ENCODE measurements at places on chromosomes 3 and 15. TPM values are rescaled to one million over a fixed set of nuclear protein-coding genes. Genes with fewer than 3 reads are reported as not detected.

- no peak for DNase-seq
- no peaks in the 10 kb centered on the region for H3K4me1 ChIP-seq
- H3K36me3 ChIP-seq: no peaks in the 10 kb centered on the region
- H3K27ac ChIP-seq: no peak overlapping the region
- no peaks in the 10 kb centered on the region for H3K27me3 ChIP-seq
These were observed 937.2 kb downstream of the ZPLD1 start for GRCh38 chr3:103372031-103372430.

DNA sequence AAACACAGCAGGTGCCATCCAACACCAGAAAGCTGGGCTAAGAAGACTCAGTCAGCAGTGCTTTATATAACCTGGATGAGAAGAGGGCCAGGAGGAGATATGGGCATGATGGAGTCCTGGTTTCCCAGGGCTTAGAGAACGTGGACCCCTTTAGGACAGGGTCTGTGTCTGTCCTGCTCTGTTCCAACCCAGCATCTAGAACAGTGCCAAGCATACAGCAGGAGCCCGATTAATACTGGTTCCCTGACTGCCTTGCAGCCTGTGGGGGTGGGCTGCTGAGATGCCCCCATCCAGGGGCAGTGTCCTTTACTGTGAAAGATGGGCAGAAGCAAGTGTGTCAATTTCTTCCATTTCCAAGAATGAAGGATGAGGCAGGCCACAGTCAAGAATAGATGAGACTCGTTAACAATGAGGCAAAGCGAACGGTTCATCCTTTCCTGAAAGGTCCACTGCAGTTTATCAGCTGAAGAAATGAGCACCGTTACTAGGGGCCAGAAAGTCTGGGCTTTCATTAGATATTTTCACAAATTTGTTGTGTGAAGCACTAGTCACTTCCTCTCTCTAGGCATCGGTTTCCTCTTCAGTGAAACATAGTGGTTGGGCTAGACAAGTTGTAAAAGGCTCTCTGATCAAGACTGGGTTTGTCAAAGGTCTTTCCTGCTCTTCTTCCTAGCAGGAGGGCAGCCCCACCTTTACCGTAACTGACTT is 72.0 kb upstream of the HERC1 start:
- no peak overlapping the region for H3K4me3 ChIP-seq
- H3K4me1 ChIP-seq: peaks cover 36% of the 10 kb centered on the region
- H3K27me3 ChIP-seq: no peaks in the 10 kb centered on the region

GRCh38 chr15:72421484-72421883 is 23.4 kb downstream of the TMEM202 start:
- no peak for DNase-seq
- H3K27ac ChIP-seq: no peak overlapping the region
- H3K36me3 ChIP-seq: no peaks in the 10 kb centered on the region
- H3K27me3 ChIP-seq: no peaks in the 10 kb centered on the region
- H3K4me1 ChIP-seq: peaks cover 7% of the 10 kb centered on the region

DNA sequence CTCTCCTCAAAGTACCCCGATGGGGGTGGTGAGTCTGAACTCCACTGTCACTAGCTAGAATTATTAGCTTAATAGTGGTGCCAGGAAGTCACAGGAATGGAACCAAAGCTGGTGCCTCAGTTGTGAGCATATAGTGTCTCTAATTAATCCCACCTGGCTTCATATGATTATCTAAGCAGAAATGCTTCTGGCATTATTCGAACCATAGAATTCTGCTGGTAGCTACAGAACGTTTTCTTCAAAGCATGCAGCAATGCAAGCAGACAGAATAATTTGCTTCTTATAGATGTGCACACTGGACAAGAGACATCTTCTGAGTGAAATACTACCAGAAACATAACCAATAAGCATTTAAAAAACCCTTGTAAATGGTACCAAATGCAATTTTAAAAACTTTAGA is 160.9 kb downstream of the IMPG2 start:
- H3K4me3 ChIP-seq: no peak overlapping the region
- H3K27ac ChIP-seq: no peak overlapping the region
- no peak for DNase-seq
- H3K4me1 ChIP-seq: no peaks in the 10 kb centered on the region

DNA sequence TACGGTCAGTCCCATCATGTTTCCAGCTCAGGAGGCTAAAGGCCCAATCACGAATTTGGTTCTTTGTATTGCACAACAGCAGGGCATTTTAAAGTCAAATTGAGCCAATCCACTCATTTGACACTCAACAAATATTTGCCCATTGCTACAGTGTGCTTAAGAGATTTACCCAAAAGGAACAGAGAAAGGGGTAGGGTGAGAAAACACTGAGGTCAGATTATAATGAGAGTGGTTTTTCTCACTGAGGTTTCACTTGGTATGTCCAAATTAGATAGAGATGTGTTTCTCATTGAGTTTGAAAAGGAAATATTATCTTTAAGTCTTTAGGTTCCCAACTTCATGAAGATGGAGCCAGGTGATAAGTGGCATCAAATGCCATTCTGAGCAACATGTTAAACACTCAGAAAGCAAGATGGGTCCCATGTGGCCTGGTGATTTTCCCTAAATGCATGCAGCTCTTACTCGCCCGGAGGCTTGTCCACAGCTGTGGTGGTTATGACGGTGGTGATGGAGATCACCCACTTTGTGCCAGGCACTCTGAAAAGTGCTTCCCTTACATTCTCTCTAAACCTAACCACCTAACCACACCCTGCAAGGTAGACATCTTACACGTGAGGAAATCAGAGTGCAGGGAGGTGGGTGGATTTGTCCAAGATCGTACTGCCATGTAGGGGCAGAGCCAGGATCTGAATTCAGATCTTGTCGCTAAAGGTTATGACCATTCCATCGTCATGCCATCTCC is 31.2 kb upstream of the USP3 start:
- peaks cover 21% of the 10 kb centered on the region for H3K4me1 ChIP-seq
- DNase-seq: no peak
- no peaks in the 10 kb centered on the region for H3K27me3 ChIP-seq
- H3K36me3 ChIP-seq: no peaks in the 10 kb centered on the region
- H3K4me3 ChIP-seq: no peak overlapping the region

- peaks cover 11% of the 10 kb centered on the region for H3K27me3 ChIP-seq
- H3K27ac ChIP-seq: no peak overlapping the region
- no peak overlapping the region for H3K4me3 ChIP-seq
- H3K36me3 ChIP-seq: no peaks in the 10 kb centered on the region
These were observed 24.4 kb upstream of the TNFAIP8L3 start for GRCh38 chr15:51119120-51119519.

- no peak overlapping the region for H3K27ac ChIP-seq
- peaks cover 16% of the 10 kb centered on the region for H3K4me1 ChIP-seq
- no peak overlapping the region for H3K4me3 ChIP-seq
- no peaks in the 10 kb centered on the region for H3K27me3 ChIP-seq
- H3K36me3 ChIP-seq: no peaks in the 10 kb centered on the region
These were observed 26.5 kb downstream of the DAPK2 start for GRCh38 chr15:64019764-64020163.

DNA sequence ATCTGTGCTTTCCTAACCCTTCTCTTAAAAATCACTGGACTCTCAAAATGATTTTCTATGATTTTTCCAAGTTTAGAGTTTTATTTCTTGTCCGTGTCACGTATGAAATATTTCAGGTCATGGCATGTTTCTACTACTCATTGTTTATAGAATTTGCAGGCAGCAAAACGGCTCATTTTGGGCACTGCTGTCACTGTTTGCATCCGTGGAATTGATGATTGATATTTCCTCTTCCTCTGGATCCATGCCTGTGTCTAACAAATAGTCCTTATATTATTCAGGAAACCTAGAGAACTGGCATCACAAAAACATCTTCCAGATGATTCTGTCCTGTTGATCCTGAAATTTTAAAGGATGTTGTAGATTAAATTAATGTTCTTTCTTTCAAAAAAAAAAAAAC is 47.6 kb downstream of the LARS2 start:
- no peak overlapping the region for H3K27ac ChIP-seq
- no peaks in the 10 kb centered on the region for H3K4me1 ChIP-seq
- H3K36me3 ChIP-seq: peaks cover 5% of the 10 kb centered on the region
- DNase-seq: no peak

DNA sequence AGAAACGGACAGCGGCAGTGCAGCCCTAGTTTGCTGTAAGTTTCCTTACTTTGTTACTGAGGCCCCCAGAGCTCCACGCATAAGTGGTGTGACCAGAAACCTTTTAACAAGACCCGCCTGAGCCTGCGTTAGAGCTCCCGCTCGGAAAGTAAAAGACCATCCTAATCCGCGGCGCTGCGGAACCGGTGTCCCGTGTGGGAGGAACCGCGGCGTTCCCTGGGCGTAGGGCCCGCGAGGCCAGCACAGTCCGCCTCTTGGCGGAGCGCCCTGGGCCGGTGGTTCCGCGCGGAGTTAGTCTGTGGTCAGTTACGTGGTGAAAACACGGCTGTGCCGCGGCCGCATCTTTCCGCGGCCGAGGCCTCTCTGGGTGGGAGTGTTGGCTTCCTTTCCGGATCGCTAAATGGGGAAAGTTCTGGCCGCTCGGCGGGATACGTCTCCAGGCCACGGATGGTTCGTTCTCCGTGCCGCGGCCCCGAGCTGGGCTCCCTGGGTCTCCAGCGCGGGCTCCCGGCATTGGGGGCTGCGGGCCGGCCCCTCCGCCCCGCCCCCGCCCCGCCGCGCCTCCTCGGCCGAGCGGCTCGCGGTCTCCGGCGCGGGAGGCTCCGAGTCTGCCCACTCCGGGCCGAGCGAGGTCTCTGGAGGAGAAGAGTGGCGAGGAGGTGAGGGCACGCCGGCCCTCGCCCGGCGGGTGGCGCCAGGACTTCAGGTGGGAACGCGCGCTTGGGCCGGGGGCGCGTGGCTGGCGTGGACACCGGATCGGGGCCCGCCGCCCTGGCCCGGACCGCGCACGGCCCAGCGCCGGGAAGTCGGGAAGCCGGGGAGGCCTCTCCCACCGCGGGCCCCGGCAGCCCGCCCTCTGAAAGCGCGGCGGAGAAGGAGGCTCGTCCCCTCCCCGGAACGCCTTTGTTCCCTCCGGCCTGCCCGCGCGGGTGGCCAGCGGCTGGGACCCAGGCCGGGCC is 754 bp downstream of the B3GNT5 start:
- no peaks in the 10 kb centered on the region for H3K27me3 ChIP-seq
- H3K27ac ChIP-seq: peak overlapping the region; percentile 88
- H3K4me1 ChIP-seq: peaks cover 33% of the 10 kb centered on the region

Gene PLA2G4F
- not detected for polyA plus RNA-seq

Gene GOLGA6A
- not detected for polyA plus RNA-seq

Gene PDIA3
- 195 TPM for polyA plus RNA-seq
